ENCODE measurements at places on chromosomes 3 and 15.

- no peak for DNase-seq
These were observed 3.4 kb upstream of the LRRIQ4 start for GRCh38 chr3:169809230-169809795.

DNA sequence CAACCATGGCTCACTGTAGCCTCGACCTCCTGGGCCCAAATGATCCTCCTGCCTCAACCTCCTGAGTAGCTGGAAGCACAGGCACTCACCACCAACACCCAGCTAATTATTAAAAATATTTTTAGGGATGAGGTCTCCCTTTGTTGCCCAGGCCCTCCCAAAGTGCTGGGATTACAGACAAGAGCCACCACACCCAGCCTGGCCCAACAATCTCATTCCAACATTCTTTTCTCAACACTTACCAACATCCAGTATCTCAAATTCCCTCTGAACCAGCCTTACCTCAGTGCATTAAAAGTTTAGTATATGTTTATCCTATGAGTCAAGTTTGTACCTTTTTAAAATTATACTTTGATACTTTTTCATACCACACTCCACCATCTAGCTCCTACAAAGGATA is 25.0 kb downstream of the ANXA2 start:
- DNase-seq = no peak

DNA sequence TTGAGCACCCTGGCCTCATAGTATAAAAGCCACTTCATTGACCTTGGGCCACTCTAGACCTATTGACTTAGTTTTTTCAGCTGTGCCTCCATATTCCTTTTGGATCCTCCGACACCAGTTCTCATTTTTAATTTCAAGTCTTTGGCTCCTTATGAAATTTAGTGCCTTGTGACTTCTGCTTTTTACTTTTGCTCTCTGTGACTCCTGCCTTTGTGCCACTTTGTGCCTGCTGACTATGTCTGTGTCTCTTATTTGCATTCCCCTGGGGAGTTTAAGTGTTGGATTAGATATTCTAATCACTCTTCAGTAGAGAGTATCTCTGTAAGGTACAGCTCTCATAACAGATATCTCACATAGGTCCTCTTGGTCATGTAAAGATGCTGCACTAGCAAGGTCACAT is 39.6 kb upstream of the GPR149 start:
- no peak for DNase-seq

DNA sequence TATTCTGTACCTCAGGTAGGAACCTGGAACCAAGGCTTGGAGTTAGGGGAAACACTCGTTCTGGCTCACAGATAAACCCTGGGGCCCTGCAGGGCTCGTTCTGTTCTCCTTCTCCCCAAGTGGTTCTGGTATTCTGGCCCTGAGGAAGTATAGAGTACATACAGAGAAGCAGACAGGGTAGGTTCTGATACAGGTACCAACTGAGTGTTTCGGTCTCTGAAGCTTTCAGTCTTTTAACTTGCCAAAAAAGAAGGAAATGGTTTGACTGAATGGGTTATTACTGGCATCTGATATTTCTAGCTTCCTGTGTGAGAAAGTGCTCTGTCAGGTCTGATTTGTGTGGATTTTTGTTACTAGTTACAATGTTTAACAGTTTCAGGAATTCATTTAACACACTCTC is 67.3 kb downstream of the UBE2E2 start:
- DNase-seq = no peak

- DNase-seq = no peak
These were observed 23.7 kb downstream of the ABHD2 start for GRCh38 chr15:89111961-89112340.

- no peak for DNase-seq
These were observed 46.6 kb upstream of the ATP2B2 start for GRCh38 chr3:10551821-10552630.

GRCh38 chr3:161415506-161416231 is 44.4 kb upstream of the SPTSSB start:
- DNase-seq = no peak

- DNase-seq = no peak
These were observed 91.7 kb upstream of the IGSF10 start for GRCh38 chr3:151552589-151552988.

- no peak for DNase-seq
These were observed 32.4 kb downstream of the TGFBR2 start for GRCh38 chr3:30638685-30639412.

DNA sequence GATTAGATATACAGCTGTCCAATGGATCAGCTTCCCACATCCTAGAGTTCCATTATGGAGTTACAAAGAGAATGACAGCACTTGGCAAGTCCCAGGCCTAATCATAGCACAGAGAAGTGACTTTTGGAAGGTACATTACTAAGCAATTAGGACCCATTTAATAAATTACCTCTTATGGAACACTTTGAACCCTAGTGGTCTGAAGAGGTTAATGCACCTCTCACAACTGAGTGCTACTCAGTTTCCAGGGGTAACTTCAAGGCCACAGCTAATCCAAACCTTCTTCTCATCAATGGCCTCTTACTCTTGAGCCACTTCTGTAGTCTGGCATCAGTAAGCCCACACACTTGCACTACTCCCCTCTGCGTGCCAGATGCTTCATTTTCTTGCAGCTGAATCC is 34.9 kb upstream of the MEIS2 start:
- no peak for DNase-seq

GRCh38 chr3:170228093-170228766 is 6.0 kb downstream of the PRKCI start:
- DNase-seq = no peak

GRCh38 chr3:96622878-96623277 is 191.5 kb upstream of the EPHA6 start:
- DNase-seq = no peak
